ENCODE measurements at places on chromosomes 1 and 21. TPM values are rescaled to one million over a fixed set of nuclear protein-coding genes. Genes with fewer than 3 reads are reported as not detected.
A peak's percentile ranks its signal among the peaks of the same experiment; 100 is the strongest.

APCS gene
- total RNA-seq, result not detected

DNM3 gene
- total RNA-seq, result 0.35 TPM

GRCh38 chr1:209685821-209686220, 10.6 kb downstream of the G0S2 start:
- peak overlapping the region; percentile 9 for H3K27ac ChIP-seq
- DNase-seq, result no peak
- no peaks in the 10 kb centered on the region for H3K36me3 ChIP-seq
- peaks cover 23% of the 10 kb centered on the region for H3K4me1 ChIP-seq
- H3K4me3 ChIP-seq, result no peak overlapping the region

DISC1 gene
- total RNA-seq, result 1.7 TPM

CHIA gene
- not detected for total RNA-seq

F5 gene
- total RNA-seq, result 39.7 TPM

GRCh38 chr1:9296850-9297249, 4.2 kb downstream of the SPSB1 start:
- H3K27ac ChIP-seq, result no peak overlapping the region
- no peak overlapping the region for H3K4me3 ChIP-seq
- no peak for DNase-seq
- H3K4me1 ChIP-seq, result peaks cover 2% of the 10 kb centered on the region
- H3K27me3 ChIP-seq, result peaks cover 2% of the 10 kb centered on the region

OVAAL gene
- not detected for total RNA-seq
